ENCODE measurements at places on chromosomes 2 and 18. TPM values are rescaled to one million over a fixed set of nuclear protein-coding genes. Genes with fewer than 3 reads are reported as not detected.

DNA sequence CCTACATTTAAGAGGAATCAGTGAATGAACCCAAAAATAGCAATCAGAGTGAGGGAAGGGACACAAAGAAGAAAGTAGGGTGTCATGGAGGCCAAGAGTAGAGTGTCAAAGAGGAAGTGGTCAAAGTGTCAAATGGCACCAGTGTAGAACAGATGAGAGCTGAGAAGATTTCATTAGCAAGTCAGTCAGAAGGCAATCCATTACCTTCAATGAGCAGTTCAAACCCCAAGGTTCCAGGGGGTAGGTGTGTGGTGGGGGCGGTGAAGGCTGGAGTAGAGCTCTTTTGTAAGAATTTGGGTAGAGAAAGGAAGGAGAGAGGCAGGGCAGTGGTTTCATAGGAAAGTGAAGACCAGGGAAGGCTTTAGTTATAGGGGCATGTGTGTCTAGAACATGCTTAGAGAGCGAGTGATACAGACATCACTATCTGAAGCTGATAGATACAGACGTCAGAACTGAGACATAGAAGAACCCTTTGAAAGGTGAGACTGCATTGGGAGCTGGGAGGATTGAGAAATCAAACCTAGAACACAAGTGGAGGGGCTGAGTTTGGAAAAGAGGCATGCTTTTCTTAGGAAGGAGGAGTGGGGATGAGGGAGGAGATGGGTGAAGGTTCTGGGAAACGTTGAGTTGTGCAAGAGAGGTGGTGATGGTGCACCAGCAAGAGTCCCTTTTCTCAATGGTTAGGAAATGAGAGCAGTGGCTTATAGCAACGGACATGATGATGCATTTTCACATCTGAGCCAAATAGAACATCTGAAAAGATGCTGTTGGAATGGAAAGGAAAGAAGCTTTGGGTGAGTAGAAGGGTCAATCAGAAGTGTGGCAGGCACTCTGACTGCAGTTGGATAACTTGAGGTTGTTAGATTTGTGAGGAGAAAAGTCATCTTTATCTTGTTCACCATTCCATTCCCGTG lies 48.9 kb upstream of the IL1RL1 start:
- no peak for DNase-seq

Gene C1QL2
- total RNA-seq: not detected

- no peak for DNase-seq
These were observed 28.5 kb upstream of the TMBIM1 start for GRCh38 chr2:218320704-218321336.

- DNase-seq: no peak
These were observed 25.4 kb upstream of the GLI2 start for GRCh38 chr2:120710256-120710655.

GRCh38 chr18:68449292-68449691 lies 265.6 kb downstream of the TMX3 start:
- no peak for DNase-seq

DNA sequence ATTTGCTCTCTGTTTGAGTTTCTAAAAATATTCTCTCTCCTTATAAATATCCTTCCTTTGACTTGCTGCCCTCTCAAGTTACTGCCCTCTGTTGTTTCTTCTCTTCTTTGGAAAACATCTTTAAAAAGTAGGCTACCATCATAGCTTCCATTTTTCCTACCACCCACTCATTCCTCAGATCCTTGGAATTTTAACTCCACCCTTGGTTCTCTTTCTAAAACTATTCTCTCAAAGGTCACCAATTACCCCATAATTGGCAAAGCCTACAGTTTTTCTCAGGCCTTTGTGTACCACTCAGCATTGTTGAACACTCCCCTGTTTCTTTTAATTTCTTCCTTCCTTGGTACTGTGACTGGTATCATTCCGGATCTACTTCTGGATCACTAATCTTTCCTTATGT lies 43.0 kb upstream of the ITGAV start:
- no peak for DNase-seq

GRCh38 chr2:96340493-96341414 lies 5.2 kb downstream of the NCAPH start:
- DNase-seq: no peak

Gene SP100
- 48.1 TPM for total RNA-seq

DNA sequence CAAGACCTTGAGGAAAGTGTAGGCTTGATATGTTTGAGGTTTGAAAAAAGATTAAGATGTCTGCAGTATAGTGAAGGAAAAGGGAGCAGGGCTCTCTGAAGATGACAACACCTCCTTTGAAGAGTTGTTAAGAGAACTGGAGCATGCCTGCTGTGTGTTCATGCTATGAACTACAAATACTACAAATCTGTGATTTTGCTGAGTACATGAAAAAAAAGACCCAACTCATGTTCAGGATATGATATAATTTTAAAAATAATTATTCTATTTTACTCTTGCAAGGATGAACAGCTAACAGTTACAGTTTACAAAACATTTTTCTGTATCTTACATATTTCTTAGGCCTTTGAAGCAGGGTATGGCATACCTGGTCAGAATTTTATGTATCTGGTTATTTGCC lies 305.4 kb upstream of the CWC22 start:
- no peak for DNase-seq

Gene NEU4
- total RNA-seq: 0.34 TPM

Gene KCNK3
- 0.71 TPM for total RNA-seq

GRCh38 chr2:147520817-147521216 lies 324.0 kb upstream of the ACVR2A start:
- no peak for DNase-seq

DNA sequence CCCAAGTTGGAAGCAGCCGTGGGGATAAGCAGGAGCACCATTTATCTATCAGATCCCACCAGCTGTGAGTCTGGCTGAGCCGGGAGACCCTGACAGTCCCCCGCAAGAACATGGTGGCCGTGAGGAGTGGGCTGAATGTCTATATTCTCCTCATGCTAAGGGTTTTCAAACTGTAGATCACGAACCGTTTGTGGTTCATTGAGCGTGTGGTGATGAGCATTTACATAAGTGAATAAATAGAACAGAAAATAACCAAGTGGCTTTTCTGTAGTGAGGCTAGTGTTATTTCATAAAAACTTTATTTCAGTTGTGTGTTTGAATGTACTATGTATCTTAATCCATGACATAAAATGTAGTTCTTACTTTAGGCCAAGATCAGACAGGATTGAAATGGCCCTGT lies 190.2 kb upstream of the APCDD1 start:
- DNase-seq: no peak

DNA sequence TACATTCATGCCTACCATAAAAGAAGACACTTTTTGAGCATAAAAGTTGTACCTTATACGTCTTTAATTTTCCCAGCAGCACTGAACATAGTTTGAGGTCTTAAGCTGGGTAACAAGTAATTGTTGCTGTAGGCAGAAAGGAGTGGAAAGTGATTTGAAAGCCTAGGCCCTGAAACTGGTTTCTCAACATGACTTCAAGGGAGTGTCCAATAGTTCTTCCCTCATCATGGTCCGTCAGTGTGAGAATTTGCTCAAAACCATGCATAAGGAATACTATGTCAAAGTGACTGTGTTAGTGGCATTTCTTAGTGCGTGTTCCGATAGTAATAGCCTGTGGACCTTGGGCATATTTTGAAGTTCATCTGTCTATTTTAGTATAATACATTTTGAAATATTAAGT lies 463.1 kb downstream of the PTPRM start:
- DNase-seq: no peak

GRCh38 chr2:79630060-79630459 lies 117.2 kb downstream of the CTNNA2 start:
- no peak for DNase-seq

Gene BMP10
- total RNA-seq: not detected

Gene ZNF521
- 0.10 TPM for total RNA-seq

- DNase-seq: no peak
These were observed 82.0 kb downstream of the LIMS1 start for GRCh38 chr2:108616318-108616717.

GRCh38 chr2:74865770-74866674 lies 32.1 kb downstream of the HK2 start:
- DNase-seq: peak; percentile 39

GRCh38 chr2:48235076-48235475 lies 294.9 kb upstream of the STON1 start:
- no peak for DNase-seq

- DNase-seq: no peak
These were observed 6.9 kb downstream of the SCN7A start for GRCh38 chr2:166487171-166487570.

Measured in HCT116 (cell line).